GM12864 (cell line): ENCODE measurements at places on chromosomes 16 and 17.

DNA sequence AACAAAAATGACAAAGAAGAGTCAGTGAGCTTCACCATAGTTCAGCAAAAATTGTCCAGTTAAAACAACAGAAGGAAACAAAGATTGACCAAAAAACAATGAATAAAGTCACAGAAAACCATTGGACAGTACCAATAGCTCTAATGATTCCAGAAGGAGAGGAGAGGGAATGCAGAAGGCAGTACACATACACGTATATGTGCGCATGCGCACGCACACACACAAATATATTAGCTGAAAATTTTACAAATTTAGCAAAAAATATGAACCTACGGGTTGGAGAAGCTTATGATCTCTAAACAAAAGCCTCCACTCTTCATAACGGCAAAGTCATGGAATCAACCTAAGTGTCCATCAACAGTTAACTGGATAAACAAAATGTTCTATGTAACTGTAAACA, 120.3 kb upstream of the MON1B start:
- no peak for DNase-seq

GRCh38 chr16:54226296-54227010, 60.1 kb downstream of the IRX3 start:
- no peak for DNase-seq

GRCh38 chr16:89620406-89620841, 7.0 kb downstream of the DPEP1 start:
- no peak for DNase-seq

DNA sequence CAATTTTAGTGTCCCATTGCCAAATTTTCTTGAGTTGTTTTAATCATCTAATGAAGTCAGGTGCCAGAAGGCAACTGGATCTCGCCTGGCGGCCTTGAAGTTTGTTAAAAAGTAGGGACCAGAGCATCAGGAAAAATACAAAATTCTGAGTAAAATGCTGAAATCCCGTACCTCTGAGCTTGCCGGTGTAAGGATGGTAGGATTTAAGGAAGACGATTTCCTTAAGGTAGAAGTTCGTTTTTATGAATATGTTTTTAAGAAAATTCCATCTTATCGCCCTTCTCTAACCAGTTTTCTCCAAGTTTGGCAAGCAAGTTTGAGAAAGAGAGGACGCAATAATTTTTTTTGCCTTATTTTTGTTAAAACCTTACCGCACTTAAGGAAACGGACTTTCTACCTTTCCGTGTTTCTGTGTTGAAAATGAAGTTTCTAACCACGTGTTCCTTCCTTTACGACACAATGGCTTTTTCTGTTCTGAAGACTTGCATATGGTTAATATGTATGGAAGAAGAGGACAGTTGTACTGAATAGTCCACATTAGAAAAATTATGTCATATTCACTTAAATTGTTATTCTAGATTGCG, 748 bp downstream of the ATF7IP2 start:
- no peak for DNase-seq
